ENCODE measurements at places on chromosomes 6 and 20.

DNA sequence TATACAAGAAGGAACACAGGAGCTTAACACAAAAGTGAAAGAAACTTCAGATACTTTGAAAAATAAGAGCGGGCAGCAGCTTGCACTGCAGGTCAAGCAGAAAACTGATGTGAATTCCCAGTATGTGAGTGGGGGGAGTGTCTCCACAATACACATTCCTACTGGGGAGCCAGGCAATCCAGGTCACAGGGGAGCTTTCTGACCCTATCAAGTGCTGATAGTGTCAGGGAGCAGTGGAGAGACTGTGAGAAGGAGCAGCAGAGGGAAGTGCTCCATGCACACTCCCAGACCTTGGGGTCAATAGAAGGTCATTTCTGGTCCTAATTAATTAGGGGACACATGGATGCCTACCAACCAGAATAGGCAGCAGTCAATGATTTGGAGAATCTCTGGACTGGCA is 59.4 kb downstream of the PDSS2 start:
- DNase-seq: no peak

- no peak for DNase-seq
Measured at GRCh38 chr6:169139179-169139971, 114.3 kb downstream of the THBS2 start.

- DNase-seq: no peak
Measured at GRCh38 chr6:124775121-124775520, 187.1 kb upstream of the RNF217 start.

GRCh38 chr6:31585491-31585890 is 586 bp upstream of the LST1 start:
- DNase-seq: no peak

- no peak for DNase-seq
Measured at GRCh38 chr6:120348926-120349325, 985.4 kb downstream of the TBC1D32 start.

DNA sequence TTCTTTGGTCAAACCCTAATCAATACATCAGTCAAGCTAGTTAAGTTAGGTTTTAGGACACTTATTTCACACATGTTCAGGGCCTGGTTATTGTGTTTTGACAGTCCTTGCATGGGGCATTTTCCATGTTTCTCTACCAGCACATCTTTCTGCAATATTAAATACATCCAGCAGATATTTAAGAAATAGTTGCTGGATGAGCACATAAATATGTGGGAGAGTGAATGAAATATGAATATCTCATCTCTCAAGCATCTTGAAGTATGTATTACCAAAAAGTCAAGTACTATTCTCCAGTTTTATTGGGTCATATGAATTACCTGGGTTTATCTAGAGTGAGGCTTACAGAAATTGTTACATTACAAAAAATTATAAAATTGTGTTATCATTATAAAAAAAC is 621.9 kb upstream of the GJE1 start:
- no peak for DNase-seq

DNA sequence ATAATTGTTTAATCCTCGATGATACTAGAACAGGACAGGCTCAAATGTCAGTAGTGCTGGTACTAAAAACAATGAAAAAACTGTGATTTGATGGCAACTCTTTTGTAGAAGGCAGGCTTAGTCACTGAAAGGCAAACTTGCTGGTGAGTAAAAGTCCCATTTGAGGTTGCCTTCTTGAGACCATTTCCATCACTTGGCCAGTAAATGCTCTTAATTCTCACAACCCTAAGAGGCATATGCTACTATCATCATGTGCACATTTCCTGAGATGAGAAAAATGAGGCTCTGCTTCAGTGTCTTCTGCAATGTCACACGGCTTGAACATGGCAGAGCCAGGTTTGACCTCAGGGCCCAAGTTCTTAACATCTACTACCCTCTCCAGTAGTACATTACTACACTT is 9.9 kb downstream of the AKIRIN2 start:
- DNase-seq: no peak

GRCh38 chr20:35892871-35893270 is 61.4 kb downstream of the SCAND1 start:
- DNase-seq: no peak

- no peak for DNase-seq
Measured at GRCh38 chr6:169236988-169237387, 16.7 kb downstream of the THBS2 start.

DNA sequence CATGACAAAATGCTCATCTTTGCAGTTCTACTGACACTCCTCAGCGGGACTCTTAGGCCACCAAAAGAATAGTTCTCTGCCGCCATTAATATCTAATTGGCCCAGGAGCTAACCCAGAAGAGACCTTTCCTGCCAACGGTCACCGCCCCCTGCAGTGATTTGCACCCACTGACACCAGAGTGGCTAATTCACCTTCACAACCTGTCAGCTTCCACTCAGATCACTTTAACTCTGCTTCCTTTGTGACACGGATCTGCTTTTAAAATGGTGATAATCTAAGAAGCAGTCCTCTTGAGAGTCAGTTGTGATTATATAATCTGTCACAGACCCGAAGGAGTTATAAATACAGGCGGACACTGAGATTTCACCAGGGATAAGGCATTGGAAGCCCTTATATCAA is 172.8 kb downstream of the FRK start:
- no peak for DNase-seq

- no peak for DNase-seq
Measured at GRCh38 chr6:296151-297122, 4.2 kb downstream of the DUSP22 start.

- no peak for DNase-seq
Measured at GRCh38 chr6:96626759-96627364, 63.9 kb downstream of the FHL5 start.

DNA sequence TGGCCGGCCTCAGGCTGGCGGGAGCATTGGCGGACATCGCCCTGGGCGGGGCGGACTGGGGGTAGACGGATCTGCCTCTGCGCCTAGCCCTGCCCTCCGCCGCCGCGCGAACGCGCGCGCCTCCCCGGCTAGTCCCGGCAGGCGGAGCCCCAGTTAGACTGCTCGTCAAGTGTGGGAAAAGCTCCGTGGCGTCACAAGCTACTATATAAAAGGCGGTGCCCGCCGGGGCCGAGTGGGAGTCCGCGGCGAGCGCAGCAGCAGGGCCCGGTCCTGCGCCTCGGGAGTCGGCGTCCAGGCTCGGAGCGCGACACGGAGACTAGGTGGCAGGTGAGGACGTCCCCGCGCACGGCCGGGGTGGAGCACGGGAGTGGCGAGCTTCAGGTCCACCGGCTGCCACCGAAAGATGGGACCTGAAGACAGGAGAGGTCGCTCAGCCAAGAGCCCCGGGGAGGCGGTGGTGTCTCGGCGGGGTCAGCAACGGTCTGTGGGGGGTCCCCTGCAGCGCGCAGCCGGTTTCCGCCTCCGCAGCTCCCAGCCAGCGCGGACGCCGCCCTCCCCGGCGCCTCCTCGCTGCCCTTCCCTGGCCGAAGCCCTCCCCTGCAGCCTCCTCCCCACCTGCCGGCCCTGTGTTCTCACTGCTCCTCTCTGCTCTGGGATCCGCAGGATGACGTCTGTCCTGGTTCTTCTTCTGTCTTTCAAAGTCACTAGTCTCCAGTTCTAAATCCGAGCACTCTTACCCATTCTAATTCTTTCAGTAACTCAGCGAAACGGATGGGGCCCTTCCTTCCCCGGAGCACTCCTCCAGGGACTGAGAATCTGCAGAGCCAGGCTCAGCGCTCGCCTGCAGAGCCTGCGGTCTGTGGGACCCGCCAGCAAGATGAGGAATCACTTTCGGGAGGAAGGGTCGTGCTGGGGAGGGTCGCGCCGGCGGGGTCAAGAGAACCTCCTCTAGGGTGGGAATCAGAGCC is 4.3 kb upstream of the RIPK1 start:
- DNase-seq: peak; percentile 86

DNA sequence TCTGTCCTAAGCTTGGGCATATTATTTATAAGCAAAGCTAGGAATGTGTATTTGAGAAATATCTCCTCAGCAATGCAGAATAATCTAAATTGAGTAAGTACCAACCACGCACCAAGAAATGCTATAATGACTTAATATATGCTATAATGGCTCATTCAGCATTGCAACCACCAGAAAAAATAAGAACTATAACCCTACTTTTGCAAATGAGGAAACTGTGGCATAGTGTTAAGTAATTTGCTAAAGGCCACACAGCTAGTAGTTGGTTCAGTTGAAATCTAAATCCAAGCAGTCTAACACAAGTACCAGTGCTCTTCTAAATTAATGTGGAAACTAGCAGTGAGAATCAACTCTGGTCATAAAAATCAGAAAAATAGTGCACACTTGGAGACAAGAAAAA is 35.7 kb downstream of the HBS1L start:
- no peak for DNase-seq

DNA sequence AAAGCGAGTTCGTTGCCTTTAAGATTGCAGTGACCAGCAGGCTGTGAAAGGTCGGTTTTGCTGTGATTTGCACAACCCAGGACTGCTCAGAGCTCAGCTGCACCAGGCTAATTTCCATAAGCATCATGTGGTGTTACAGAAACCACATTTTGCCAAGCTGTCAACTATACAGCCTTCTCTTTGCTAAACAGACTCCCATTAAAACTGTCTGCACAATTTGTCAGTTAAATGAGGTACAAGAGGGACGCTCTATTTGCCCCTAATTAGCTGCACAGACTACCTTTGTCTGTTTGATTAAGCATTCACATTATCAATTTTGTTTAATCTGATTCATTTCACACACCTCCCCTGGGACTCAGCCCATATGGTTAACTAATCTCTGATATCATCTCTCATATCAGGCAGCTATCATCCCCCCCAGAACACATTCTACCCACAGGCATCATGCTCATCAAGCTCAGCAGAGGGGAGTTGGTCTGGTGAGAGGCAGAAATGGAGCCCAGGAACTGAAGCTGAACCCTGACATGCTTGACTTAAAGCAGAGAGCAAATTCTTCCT is 62.1 kb downstream of the OLIG3 start:
- DNase-seq: no peak
